CD4-positive, alpha-beta T cell treated with Interleukin-15 for 4 hours (primary cell): ENCODE measurements at places on chromosomes 16 and 17.
A peak's percentile ranks its signal among the peaks of the same experiment; 100 is the strongest.

GRCh38 chr17:49513641-49514040, 18.5 kb downstream of the NGFR start:
- no peak for DNase-seq

- DNase-seq, result no peak
Measured at GRCh38 chr16:81198635-81199034, 39.9 kb upstream of the BCO1 start.

DNA sequence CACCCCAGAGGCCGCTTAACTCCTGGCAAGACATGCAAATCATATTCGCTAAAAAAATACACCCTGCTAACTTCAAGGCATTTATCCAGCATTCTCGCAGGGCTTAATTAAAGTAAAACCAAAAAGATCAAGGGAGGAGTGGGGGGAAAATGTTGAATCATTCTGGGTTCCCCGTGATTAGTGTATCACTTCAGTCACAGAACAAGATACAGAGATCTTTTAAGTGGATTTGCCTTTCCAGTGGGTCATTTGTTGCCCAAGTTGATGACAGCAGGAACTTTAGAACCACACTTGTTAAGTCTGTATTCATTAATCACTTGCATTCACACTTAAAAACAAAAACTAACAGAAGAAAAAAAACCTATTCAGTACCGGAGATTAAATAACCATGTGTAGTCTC, 17.3 kb downstream of the CRYBA1 start:
- no peak for DNase-seq

GRCh38 chr17:18074566-18075272, 13.0 kb upstream of the DRG2 start:
- no peak for DNase-seq

- DNase-seq, result no peak
Measured at GRCh38 chr17:34076743-34077631, 178.1 kb upstream of the CCL2 start.

DNA sequence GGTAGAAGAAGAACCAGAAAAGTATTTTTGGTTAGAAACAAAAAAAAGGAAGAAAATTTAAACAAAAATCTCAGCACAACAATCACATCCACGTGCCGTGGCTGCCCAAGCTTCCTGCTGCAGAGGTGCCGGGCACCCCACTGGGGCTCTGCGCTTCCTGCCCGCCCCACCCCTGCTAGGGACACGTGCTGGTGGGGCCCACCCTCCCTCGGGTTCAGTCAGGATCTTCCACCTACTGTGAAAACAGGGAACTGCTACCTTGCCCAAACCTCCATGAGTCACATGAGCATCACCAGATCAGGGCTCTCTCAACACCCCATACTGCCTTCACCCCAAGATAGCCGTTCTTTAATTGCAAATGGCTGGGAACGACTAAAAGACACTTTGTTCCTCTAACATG, 24.4 kb upstream of the CYTH1 start:
- DNase-seq, result peak; percentile 59

GRCh38 chr17:47204722-47205418, 4.3 kb upstream of the MYL4 start:
- peak; percentile 53 for DNase-seq

DNA sequence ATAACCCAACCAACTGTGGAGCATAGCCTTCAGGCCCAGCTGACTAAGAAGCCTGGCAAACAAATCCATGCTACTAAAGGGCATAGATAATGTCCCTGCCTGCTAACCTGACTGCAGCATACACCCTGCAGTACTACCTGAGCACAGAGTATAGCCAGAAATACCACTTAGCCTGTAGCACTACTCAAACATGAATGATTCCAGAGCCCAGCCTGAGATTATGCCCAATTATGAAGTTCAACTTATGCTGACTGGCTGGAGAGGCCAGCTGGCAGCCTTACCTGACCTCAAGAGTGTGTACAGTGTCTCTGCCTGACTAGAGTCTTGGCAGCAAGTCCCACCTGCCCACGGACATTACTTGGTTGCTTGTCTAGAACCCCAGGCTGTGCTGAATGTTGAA, 1265.3 kb downstream of the CDH11 start:
- no peak for DNase-seq

GRCh38 chr16:11742093-11742535, 543 bp downstream of the TXNDC11 start:
- peak; percentile 35 for DNase-seq

DNA sequence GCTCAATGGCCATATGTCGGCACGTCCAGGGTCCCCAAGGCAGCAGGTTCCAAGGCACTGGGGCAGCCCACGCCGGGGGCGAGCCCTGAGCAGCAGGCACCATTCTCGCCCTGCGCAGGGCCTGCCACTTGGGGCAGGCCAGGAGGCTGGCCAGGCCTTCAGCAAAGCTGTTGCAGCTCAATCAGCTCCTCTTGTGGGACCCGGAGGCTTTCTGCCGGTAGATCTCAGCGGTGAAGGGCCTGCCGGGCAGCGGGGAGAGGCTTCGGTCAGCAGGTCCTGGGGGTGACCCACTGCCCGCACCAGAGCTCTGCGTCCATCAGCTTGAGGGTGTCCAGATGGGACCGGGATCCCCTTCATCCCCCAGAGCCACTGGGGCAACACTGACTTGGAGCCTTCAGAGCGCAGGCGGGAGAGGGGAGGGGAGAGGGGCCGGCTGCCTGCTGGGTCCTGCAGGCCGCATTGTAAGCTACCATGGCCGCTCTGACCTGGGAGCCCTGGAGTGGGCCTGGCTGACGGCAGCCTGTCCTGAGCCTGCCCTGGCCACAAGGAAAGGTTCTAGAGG, 9.5 kb upstream of the RASD1 start:
- DNase-seq, result no peak

GRCh38 chr17:78408476-78409050, 30.1 kb downstream of the PGS1 start:
- no peak for DNase-seq

- peak; percentile 29 for DNase-seq
Measured at GRCh38 chr17:68613739-68614298, 12.7 kb upstream of the FAM20A start.

- DNase-seq, result peak; percentile 77
Measured at GRCh38 chr17:39547713-39548478, 59.8 kb downstream of the NEUROD2 start.

- no peak for DNase-seq
Measured at GRCh38 chr17:49255125-49255524, 24.5 kb upstream of the PHOSPHO1 start.

DNA sequence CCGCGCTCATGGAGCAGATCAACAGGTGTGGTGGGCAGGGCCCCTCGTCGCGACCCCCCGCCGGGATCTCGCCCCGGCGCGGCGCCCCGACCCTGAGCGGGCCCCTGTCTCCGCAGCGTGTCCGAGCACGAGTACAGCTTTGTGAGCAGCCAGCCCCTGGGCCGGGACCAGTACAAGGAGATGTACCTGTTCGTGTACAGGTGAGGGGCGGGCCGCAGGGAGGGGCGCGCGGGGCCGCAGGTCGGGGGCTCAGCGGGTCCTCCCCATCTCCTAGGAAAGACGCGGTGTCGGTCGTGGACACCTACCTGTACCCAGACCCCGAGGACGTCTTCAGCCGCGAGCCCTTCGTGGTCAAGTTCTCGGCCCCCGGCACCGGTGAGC, 848 bp downstream of the DNASE1L2 start:
- no peak for DNase-seq

DNA sequence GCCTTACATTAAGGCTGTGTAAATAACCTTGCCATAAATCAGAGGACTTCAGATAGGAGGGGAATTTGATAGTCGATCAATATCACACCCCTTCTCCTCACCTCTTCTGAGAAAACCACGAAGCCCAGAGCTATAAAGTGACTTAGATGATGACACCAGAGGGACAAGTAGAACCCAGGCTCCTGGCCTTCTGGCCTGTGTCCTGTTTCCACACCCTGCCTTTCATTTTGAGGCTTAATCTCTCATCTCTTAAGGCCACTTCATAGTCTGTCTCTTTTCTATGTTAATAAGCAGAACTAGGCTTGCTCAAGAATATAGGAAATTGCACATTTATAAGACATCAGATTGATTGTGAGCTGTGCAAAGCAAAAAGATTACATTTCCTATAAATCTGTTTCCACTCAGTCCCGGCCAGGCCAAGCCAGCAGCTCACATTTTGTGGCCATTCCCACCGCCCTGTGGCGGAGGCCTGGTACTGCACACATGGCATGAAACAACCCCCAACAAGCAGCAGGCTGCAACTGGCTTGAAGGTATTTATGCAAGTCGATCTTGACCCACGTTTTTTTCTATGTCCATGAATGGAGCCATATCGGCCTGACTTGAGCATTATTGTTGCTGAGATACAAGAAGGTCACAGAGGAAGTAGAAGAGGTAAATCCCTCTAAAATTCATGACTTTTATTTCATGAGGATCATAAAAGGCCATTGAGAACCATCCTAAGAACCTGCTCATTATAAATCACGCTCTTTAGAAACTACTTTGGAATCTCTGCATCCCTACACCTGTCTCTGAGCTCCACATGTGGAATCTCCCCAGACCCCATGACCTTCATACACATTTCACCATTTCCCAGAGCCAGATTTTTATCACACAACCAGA, 93.7 kb downstream of the PMP22 start:
- no peak for DNase-seq

- DNase-seq, result peak; percentile 86
Measured at GRCh38 chr17:75524970-75525805, at the start of gene LLGL2. Gene LLGL2 (plus strand): TSS chr17:75525697. CDS start chr17:75543427, 17,730 bp downstream.

GRCh38 chr16:64085296-64085695, 1036.6 kb downstream of the CDH11 start:
- DNase-seq, result no peak

GRCh38 chr16:74666010-74666421, 661 bp downstream of the RFWD3 start:
- no peak for DNase-seq

- DNase-seq, result no peak
Measured at GRCh38 chr17:1031711-1032110, 34.8 kb downstream of the TIMM22 start.

- DNase-seq, result peak; percentile 61
Measured at GRCh38 chr16:67013823-67014633, 14.9 kb upstream of the CBFB start.

- DNase-seq, result peak; percentile 17
Measured at GRCh38 chr16:88812513-88813268, 963 bp upstream of the APRT start.
